Left kidney (tissue), 8 donors: ENCODE measurements at places on chromosomes 5 and 9. TPM values are rescaled to one million over a fixed set of nuclear protein-coding genes. Genes with fewer than 3 reads are reported as not detected.

The BRIX1 gene
- 57.2 TPM for polyA plus RNA-seq

The SLC25A51 gene
- polyA plus RNA-seq, result 23.9 TPM

The ESM1 gene
- 8.8 TPM for polyA plus RNA-seq

The ADAMTS16 gene
- 72.4 TPM for polyA plus RNA-seq

The CREBRF gene
- polyA plus RNA-seq, result 21.8 TPM

The LAMC3 gene
- polyA plus RNA-seq, result 22.8 TPM

The ZCCHC10 gene
- polyA plus RNA-seq, result 33.7 TPM

The NEUROG1 gene
- not detected for polyA plus RNA-seq

The CXXC5 gene
- 191 TPM for polyA plus RNA-seq

The STRBP gene
- polyA plus RNA-seq, result 58.2 TPM

The PANK3 gene
- 78.6 TPM for polyA plus RNA-seq

The CTXN3 gene
- polyA plus RNA-seq, result not detected

The NUTM2F gene
- polyA plus RNA-seq, result not detected

DNA sequence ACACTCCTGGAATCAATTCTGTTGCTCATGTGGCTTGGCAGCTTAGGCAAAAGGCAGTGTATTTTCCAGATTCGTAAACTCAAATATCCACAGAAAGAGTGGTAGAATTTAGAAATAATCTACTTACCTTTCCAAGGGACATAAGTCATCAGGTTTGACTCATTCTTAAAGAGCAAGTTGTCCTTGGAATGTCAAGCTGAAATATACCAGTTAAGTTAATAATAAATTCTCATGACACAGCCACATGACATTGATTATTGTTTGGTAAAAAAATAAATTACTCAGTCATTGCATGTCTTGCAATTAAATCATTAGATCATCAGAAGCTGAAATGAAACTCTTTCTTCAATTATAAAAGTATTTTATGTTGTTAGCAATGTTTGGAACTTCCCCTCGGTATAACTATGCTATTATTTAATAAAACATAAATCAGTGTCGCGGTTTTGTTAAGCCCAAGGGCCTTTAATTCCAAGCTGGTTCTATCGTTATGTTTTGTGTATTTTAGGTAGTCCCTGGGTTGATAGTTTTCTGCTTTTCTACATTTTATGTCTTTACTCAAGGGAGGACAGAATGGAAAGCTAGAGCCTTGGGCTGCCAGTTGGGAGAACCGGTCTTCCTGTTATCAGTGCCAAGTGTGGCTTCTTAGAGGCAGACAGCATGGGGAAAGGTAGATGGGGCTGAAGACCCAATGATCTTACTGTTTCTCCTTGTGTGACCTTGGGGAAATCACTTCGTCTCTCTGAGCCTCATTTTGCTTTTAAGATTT lies 79.3 kb upstream of the PRLR start:
- DNase-seq, result no peak

GRCh38 chr5:142095035-142095434 lies 13.5 kb upstream of the NDFIP1 start:
- no peak for DNase-seq

- no peak for DNase-seq
These were observed 107.8 kb upstream of the FAM120A start for GRCh38 chr9:93343663-93344062.

GRCh38 chr5:68734781-68735180 lies 359.0 kb upstream of the SLC30A5 start:
- DNase-seq, result no peak

GRCh38 chr5:178673801-178674295 lies 47.0 kb upstream of the CLK4 start:
- DNase-seq, result no peak

GRCh38 chr5:119340597-119341218 lies 15.1 kb upstream of the TNFAIP8 start:
- DNase-seq, result no peak

- no peak for DNase-seq
These were observed 920 bp downstream of the PMPCA start for GRCh38 chr9:136411378-136411777.

DNA sequence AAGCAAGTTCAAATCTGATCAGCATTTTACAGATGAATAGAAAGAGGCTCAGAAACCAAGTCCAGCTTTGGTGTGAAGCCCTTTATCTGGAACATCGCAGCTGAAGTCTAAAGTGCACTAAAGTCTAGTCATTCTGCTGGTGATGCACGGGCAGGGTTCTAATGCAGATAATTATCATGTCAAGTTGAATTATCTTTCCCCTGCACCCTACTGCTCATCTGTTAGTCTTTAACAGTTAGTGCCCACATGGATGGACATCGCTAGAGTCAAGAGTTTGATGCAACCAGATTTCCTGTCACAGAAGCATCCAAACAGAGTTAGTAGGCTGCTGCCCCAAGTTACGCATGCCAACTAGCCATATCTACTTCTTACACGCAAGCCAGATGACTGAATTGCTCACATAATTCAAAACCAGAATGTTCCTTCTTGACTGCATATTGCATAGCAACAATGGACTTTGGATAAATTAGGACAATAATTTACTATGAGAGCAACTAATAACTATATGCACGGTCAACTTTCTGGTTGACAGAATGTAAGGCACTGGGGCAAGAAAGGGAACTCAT lies 1.6 kb upstream of the TOMM5 start:
- no peak for DNase-seq

DNA sequence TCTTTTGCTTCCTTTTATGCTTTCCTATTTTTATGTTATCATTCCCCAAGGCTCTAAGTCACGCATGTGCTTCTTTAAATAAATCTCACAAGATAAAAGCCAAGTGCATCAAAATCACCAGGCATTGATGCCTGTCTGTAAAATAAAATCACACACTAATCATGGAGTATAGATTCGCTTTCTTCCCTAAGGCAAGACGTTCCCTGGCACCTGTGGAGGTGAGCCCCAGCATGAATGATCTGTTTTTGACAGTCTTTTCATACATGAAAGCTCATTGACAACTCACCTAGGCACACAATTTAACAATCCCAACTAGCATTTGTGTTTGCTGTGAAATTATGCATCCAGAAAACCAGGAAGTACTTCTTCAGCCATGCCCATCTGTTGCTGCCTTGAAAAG lies 146.9 kb upstream of the DMAC1 start:
- DNase-seq, result no peak

DNA sequence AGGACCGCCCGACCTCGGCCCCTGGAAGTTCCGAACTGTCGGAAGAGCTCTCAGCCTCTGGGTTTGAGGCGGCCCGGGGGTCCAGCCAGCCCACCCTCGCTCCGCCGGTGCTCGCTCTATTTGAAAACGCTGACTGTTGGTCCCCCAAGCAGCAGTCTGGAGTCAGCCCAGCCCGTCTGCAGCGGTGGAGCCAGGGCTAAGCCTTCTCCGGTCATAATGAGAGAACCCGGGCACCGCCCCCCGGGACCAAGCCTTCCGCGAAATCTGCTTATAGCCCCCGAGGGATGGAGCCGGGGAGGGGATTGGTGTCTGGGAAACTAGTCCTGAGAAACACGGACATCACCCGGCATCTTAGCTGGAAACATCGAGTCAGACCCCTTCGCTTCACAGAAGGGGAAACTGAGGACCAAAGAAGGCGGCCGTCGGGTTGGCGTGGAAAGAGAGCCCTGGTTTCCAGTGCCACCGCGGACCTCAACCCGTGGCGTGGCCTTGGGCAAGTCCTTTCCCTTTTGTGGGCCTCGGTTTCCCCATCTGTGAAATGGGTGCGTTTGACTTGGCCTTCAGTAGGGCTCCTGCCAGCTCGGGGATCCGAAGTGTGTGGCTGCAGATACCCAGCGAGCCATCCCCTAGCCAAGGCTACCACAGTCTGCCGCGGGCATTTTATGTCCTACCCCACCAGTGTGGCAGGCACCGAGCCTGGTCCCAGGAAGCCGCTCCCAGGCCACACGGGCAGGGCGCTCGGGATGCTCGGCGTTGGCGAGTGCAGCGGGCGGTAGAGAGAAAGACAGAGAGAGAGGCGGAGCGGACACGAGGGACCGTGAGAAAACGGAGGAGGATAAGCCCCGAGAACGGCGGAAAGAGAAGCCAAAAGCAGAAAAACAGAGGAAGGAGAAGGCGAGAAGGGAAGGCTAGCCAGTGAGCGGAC lies 857 bp downstream of the ADAM19 start:
- DNase-seq, result no peak

- DNase-seq, result no peak
These were observed 20.8 kb downstream of the IFNB1 start for GRCh38 chr9:21056931-21057330.

DNA sequence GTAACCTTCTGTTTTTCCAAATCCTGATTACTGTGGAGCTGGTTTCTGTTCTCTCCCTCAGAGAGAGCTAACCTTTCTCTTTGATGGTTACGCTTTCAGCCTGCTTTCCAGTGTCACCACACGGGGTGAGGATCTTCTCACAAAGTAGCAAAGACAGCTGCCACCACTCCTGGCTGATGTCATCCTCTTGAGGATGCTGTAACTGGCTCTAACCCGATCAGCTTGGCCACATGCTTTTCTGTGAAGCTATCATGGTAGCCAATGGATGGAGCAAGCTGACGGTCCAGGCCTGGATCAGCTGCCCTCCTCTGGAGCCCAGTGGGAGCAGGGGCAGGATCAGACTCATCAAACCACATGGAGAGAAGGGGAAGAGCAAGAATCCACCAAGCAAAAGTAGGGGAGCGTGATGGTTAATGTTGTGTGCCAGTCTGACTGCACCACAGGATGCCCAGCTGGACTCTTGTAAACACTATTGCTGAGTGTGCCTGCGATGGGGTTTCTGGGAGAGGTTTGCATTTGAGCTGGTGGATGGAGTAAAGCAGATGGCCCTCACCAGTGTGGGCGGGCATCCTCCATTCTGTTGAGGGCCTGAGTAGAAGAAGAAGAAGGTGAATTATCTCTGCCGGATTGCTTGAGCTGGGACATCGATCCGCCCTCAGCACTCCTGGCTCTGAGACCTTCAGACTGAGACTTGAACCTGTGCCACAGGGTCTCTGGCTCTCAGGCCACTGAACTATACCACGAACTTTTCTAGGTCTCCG lies 26.8 kb upstream of the ZNF354A start:
- no peak for DNase-seq

- DNase-seq, result no peak
These were observed at the start of gene OLFML2A for GRCh38 chr9:124776954-124777648. OLFML2A (plus strand) TSS chr9:124777133; CDS start chr9:124777271, 138 bp downstream.
